ENCODE measurements at places on chromosomes 3 and 15.

- no peak for DNase-seq
Observed at GRCh38 chr3:127644641-127645370, 15.8 kb downstream of the PODXL2 start.

- DNase-seq: no peak
Observed at GRCh38 chr3:12489832-12490231, 5.6 kb downstream of the TSEN2 start.

- no peak for DNase-seq
Observed at GRCh38 chr3:159796744-159797143, 191.9 kb upstream of the IL12A start.

GRCh38 chr3:122397201-122397600, 13.2 kb downstream of the FAM162A start:
- DNase-seq: no peak

- no peak for DNase-seq
Observed at GRCh38 chr15:74141591-74141990, 11.2 kb downstream of the ISLR2 start.

Data from iPS DF 19.7 (cell line).